ENCODE measurements at places on chromosomes 1 and 21. TPM values are rescaled to one million over a fixed set of nuclear protein-coding genes. Genes with fewer than 3 reads are reported as not detected.

SEC16B gene
- total RNA-seq = 2.9 TPM

C8A gene
- not detected for total RNA-seq

KCND3 gene
- 7.3 TPM for total RNA-seq

SPRR2E gene
- total RNA-seq = not detected

WNT2B gene
- total RNA-seq = 1.2 TPM

GSTM5 gene
- 0.60 TPM for total RNA-seq

SH3BGR gene
- 0.94 TPM for total RNA-seq

LAD1 gene
- total RNA-seq = not detected

TRIM67 gene
- total RNA-seq = not detected

CPT2 gene
- 6.0 TPM for total RNA-seq

FBXO2 gene
- total RNA-seq = 8.5 TPM

OR2T29 gene
- not detected for total RNA-seq

SPATA1 gene
- total RNA-seq = 0.15 TPM

MSH4 gene
- total RNA-seq = 0.35 TPM

THEM5 gene
- not detected for total RNA-seq

LYPD8 gene
- 0.35 TPM for total RNA-seq

NTMT2 gene
- not detected for total RNA-seq

HLCS gene
- total RNA-seq = 20.8 TPM

SLC37A1 gene
- 1.9 TPM for total RNA-seq

KCNK2 gene
- total RNA-seq = not detected

XPR1 gene
- 14.9 TPM for total RNA-seq

PYHIN1 gene
- total RNA-seq = not detected

ASCL5 gene
- not detected for total RNA-seq

ZNF697 gene
- total RNA-seq = 9.4 TPM

TNFRSF9 gene
- total RNA-seq = not detected

ZNF593OS gene
- not detected for total RNA-seq

PRXL2B gene
- total RNA-seq = 4.9 TPM

NBPF6 gene
- not detected for total RNA-seq

OR2M3 gene
- total RNA-seq = not detected

EFNA1 gene
- 0.23 TPM for total RNA-seq

ABCD3 gene
- total RNA-seq = 38.5 TPM

EDARADD gene
- not detected for total RNA-seq

AUNIP gene
- not detected for total RNA-seq

ACTRT2 gene
- total RNA-seq = not detected
